Endothelial cell of umbilical vein (primary cell): ENCODE measurements at places on chromosomes 7 and 10.

DNA sequence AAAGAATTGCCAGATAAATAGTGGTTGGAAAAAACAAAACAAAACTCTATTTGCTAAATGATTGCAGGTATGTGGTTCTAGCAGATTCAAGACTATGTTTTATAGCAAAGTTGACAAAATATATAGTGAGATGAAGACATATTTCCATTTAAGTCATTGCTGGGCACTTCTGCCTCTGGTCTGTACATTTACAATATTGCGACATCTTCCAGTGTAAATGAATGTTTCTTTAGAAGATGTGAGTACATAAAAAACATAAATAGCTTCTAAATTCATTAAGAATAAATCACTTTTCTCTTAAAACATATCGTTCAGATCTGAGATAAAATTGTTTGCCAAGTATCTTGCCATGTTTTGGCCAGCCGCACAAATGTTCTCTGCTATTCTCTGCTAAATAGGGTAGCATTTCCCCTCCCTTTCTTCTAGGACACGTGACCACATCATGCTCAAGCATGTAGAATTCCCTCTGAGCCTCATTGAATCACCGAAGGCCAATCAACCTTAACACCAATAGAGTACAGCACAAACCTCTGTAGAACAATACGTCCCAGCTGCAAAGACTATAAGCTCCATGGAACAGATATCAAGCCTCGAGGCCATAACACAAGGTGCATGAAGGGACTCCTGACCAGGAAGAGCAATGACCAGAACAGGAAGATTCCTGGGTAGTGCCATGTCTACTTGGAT lies 1173.3 kb downstream of the GATA3 start:
- H3K27ac ChIP-seq: no peak overlapping the region
- no peak overlapping the region for H3K4me3 ChIP-seq
- H3K27me3 ChIP-seq: peaks cover 4% of the 10 kb centered on the region
- no peaks in the 10 kb centered on the region for H3K36me3 ChIP-seq
- DNase-seq: no peak

DNA sequence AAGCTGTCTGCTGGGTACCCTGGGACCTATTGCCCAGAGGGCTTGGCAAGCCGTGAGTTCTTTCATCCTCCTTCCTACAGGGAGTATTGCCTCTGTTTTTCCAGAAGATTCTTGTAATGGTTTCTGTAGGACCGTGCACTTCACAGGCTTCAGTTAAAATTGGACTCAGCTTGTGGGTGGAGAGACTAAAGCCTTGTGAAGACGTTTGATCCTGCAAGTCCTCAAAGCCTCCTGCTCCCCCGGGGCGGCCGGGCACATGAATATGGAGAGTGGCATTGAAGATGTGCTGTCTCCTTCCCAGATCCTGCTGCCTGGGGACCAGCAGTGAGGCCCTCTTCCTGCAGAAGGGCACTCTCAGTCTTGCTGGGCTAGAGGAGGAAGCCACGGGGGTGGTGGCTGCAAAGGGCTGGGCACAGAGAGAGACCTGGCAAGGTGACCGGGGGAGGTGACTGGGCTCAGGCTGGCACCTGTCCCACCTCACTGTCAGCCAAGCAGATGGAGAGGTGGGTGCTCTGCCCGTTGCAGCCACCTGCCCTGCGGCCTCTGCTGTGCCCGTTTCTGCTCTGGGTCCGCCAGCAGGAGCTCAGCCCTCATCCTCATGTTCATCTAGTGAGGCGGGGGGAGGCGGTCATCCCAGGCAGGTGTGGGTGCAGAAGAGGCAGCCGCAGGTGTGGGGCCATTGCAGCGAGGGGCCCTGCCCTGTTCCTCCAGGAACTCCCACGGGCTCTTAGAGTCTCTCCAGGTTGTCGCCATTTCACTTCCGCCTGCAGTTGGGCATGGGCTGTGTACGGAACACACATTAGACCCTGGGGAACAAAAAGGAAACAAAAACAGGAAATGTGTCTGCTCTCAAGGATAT lies 55.7 kb downstream of the TMEM209 start:
- no peak for DNase-seq
- no peak overlapping the region for H3K4me3 ChIP-seq
- H3K27me3 ChIP-seq: no peaks in the 10 kb centered on the region
- no peaks in the 10 kb centered on the region for H3K36me3 ChIP-seq
- H3K4me1 ChIP-seq: peaks cover 2% of the 10 kb centered on the region

GRCh38 chr7:1540776-1541271 lies 10.3 kb downstream of the MAFK start:
- H3K4me3 ChIP-seq: no peak overlapping the region
- no peak overlapping the region for H3K27ac ChIP-seq
- peaks cover 25% of the 10 kb centered on the region for H3K4me1 ChIP-seq

DNA sequence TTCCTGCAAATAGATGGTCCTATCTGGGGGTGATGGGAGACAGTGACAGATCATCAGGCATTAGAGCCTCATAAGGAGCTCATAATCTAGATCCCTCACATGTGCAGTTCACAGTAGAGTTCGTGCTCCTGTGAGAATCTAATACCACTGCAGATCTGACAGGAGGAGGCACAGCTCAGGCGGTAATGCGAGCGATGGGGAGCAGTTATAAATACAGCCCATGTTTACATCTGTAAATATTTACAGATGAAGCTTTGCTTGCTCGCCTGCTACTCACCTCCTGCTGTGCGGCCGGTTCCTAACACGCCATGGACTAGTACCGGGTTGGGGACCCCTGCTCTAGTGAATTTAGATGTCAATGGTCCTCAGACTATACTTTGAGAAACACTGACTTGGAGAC lies 17.0 kb upstream of the CDCA7L start:
- H3K27me3 ChIP-seq: no peaks in the 10 kb centered on the region
- no peaks in the 10 kb centered on the region for H3K36me3 ChIP-seq
- H3K27ac ChIP-seq: no peak overlapping the region
- no peak overlapping the region for H3K4me3 ChIP-seq

DNA sequence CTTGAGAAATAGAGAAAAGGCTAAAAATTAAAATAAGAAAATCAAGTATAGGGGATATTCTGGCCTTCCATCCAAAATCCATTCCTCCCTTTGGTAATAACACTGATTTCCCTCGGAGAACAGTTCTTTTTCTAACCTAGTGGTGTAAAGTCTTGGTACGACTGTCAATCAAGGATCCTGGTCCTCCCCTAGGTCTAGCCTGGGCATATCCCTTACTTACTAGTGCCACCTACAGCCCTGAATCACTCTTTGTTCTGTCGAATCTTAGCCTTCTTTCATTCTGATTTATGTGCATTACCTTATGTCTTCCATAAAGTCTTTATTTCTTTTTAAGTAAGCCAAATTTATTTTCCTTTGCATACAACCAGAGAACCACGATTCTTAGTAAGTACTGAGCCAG lies 298.7 kb upstream of the LRRTM3 start:
- no peak overlapping the region for H3K4me3 ChIP-seq
- H3K27ac ChIP-seq: no peak overlapping the region
- H3K27me3 ChIP-seq: no peaks in the 10 kb centered on the region

DNA sequence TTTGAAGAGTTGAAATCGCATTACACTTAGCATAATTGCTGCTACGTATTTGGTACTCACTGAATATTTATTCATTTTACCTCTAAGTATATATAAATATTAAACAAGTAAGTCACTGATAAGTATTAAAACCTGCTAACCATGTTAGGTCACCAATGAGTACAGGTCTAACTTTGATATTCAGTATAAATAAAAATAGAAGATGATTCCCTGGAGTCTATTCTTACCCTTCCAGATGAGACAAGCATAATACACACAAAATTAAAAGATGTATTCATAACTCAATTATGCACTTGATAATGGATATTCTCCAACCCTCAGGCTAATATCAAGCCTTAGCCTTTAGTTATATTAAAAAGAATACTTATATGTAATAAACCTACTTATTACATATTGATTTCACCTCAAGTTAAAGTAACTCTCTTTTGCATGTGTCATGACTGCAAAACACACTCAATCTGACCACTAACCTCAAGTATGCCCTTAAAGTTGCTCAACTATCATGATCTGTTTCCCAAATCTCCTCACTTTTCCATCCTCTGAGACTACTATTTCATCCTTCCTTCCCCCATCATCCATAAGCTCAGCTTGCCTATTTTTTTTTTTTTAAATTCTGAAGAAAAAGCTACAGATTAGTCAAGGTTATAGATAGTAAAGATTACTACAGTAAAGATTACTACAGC lies 46.8 kb downstream of the IPMK start:
- no peaks in the 10 kb centered on the region for H3K27me3 ChIP-seq
- H3K4me3 ChIP-seq: no peak overlapping the region
- DNase-seq: no peak
- H3K4me1 ChIP-seq: no peaks in the 10 kb centered on the region
- no peaks in the 10 kb centered on the region for H3K36me3 ChIP-seq
